ENCODE measurements at places on chromosomes 12 and 14.

GRCh38 chr12:20547816-20548575, 147.1 kb upstream of the SLCO1C1 start:
- DNase-seq: peak; percentile 28

DNA sequence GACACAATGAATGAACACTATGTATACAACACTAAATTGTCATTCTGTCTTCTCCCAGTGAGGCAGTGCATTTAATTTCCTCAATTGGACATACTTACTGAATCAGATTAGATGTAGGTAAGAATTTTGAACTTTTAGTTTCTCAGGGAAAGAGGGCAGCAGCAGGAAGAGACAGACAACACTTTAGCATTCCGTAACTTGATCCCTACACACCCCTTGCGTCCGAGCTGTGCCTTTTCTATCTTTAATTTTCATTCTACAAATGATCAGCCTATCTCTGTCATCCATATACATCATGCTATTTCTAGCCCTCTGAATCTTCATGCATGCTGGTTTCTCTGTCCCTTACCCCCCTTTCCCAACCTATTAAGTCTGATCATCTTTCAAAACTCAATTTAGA, 358.0 kb upstream of the RPL10L start:
- no peak for DNase-seq

DNA sequence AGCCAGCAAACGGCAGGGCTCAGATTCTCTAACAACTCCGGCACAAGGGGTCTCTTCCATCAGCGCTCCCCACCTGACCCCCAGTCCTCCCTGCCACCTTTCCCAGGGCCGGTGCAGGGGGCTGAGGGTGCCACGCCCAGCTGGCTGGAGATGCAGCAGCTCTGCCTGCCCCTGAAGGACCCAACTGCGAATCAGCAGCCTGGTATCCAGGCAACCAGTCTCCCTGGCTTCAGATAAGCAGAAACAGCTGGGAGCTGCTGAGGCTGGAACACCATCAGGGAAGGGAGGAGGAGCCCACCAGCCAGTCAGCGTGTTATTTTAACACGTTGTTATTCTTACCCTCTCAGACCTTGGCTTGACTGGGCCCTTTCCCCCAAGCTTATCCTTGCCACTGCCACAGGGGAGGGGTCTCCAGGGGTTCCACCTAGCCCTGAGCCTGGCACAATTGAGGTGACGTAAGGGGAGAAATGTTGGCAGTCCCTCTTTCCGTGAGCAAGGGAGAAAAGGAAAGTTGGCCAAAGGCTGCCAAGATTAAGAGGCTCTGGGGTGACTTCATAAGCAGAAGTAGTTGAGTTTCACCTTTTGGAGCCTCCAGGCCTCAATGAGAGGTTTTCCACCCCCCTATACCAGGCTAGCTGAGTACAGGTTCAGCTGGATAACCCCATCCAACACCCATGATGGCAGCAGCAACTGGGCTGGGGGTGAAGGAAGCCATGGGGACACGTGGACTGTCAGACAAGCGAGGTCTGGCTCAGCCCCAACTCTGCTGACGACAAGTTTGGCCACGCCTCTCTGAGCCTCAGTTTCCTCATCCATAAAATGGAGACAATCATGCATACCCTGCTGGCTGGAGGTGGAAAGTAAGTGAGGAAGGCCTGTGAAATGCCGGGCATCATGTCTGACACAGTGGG, 91.1 kb downstream of the IRF2BPL start:
- DNase-seq: no peak

DNA sequence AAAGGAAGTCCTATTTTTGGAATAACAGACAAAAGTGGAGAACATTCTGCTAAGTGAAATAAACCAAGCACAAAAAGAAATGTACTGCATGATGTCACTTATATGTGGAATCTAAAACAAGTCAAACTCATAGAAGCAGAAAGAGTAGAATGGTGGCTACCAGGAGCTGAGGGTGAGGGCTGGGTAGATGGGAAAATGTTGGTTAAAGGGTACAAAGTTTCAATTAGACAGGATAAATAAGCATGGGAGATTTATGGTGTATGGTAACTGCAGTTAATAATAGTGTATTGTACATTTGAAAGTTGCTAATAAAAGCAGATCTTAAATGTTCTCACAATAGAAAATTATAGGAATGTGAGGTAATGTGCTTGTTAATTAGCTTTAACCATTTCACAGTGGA, 12.8 kb downstream of the LUM start:
- DNase-seq: no peak

DNA sequence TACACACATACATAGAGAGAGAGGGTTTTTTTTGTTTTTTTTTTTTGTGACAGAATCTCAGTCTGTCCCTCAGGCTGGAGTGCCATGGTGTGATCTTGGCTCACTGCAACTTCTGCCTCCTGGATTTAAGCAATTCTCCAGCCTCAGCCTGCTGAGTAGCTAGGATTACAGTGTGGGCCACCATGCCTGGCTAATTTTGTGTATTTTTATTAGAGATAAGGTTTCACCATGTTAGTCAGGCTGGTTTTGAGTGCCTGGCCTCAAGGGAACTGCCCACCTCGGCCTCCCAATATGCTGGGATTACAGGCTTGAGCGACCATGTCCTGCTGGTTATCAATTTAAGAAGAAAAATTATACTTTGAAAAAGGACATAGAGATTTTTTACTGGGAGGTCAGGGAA, 710.6 kb downstream of the SLC6A15 start:
- DNase-seq: no peak

DNA sequence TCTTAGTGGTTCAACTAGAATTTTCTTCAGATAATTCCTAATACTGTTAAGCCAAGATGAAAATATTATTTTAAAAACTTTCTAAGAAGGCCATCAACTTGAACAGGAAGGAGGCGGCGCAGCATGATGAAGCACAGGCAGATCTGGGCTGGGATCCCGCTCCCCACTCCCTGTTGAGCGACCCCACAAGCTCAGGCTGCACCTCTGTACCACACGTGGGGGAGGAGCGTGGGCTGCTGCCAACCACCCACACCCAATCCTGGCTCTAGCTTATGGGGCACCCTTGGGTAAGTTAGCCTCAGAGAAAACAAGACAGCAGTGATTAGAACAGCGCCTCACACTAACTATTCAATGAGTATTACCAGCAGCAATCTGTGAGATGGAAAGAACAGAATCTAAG, 6.0 kb downstream of the MTERF2 start:
- no peak for DNase-seq

GRCh38 chr12:123457980-123458779, at the start of gene SNRNP35:
TSS of gene SNRNP35 (plus strand) at chr12:123458139. CDS start at chr12:123465541, 7,402 bp downstream.
- peak; percentile 87 for DNase-seq

- DNase-seq: no peak
Observed at GRCh38 chr12:130768120-130768519, 52.0 kb upstream of the RIMBP2 start.

- no peak for DNase-seq
Observed at GRCh38 chr14:35333797-35334743, 41.9 kb downstream of the PSMA6 start.

GRCh38 chr12:95440401-95440800, 33.6 kb upstream of the METAP2 start:
- no peak for DNase-seq

DNA sequence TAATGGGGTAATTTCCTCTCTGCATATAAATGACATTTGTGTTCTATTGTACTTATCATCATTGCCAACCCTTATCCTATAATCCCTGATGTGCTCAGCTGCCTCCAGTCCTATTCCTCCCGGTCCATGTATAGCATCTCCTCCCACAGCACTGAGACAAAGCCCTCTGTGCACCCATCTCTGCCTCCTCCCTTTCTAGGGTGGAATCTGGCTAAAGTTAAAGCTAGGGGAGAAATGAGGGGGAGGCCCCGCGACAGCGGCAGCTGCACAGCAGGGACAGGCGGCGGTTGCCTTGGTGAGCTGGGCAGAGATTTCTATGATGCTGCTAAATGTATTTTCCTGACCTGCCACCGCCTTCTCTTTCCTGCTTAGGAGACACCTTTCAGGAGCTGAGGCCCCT, 12.8 kb upstream of the ZDHHC22 start:
- no peak for DNase-seq

GRCh38 chr12:52318241-52318990, 2.8 kb downstream of the KRT83 start:
- DNase-seq: no peak

DNA sequence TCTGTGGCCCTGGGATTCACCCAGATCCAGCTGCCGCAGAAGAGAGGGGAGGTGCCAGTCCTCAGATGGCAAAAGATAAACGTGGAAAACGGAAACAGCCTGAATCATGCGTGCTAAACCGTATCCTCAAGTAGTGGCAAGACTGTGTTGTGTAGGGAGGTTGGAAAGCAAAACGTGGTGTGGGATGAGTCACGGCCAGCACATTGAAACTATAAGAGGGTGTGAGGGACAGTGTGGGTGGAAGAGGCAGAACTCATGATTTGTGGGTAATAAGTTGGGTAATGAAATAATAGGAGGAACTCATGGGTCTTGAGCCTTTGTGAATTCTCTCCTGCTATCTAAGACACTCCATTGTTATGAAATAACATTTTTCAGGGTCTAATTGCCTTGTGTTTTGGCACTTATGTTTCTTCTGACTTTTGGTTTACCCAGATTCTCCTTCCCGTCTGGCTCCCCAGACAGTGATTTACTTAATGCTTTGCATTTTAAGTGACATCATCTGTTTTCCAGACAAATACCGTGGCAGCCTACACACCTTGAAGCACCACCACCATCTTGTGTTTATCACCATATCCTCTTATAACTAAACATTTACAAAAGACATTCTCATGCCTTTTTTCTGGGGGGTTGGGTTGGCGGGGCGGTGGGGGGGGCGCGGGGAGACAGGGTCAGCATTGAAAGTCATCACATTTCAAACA, 62.3 kb upstream of the PTCSC3 start:
- no peak for DNase-seq

- peak; percentile 88 for DNase-seq
Observed at GRCh38 chr12:83042441-83043200, 355.9 kb downstream of the TMTC2 start.

GRCh38 chr12:14156606-14157005, 175.2 kb upstream of the GRIN2B start:
- DNase-seq: no peak

DNA sequence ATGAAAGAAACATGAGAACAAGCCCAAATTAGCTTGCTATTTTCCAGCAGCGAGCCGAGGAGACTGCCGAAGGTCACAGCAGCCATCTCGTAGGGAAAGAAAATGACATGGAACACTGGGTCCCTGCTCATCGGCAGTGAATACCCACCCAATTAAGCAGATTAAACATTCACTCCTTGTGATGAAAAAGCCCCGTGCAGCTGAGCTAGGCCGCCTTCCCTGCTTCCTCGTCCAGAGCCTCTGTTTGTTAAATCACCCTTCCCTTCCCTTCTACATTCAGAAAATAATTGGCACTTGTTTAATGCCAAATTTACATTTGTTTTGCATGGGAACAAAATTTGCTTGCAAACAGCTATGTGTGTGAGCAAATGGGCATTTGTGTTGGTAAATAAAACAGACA, 342.5 kb downstream of the RMST start:
- DNase-seq: no peak

GRCh38 chr12:70571029-70571428, 66.2 kb downstream of the PTPRB start:
- DNase-seq: no peak

GRCh38 chr14:51783765-51784164, 76.6 kb upstream of the GNG2 start:
- no peak for DNase-seq

DNA sequence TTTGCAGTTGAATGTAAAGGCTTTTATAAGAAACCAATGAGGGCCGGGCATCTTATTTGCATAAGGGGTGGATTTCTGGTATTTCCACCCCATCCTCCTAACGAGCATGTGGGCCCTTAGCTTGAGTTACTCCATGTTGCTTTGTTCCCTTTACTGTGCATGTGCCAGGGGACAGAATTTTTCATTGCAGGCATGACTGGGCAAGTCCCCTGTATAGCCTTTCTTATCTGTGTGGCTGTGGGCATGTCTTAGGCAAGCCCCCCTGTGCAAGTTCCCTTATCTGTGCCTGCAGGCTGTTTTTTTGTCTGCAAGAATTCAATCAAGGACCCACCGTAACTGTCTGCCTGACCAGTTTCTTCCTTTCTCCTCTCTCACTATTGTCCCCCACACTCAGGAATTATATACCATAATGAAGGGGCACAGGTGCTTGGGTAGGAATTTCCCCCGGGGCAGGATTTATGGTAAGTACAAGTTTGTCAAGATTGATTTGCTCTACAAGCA, 152.2 kb upstream of the CNOT2 start:
- DNase-seq: no peak

- no peak for DNase-seq
Observed at GRCh38 chr14:72594099-72594901, 299.6 kb downstream of the DPF3 start.

GRCh38 chr14:42224053-42224888, 617.6 kb downstream of the LRFN5 start:
- peak; percentile 35 for DNase-seq

GRCh38 chr12:26124446-26125399, at the start of gene BHLHE41:
TSS of gene BHLHE41 (minus strand) at chr12:26125037. CDS start at chr12:26124779, 258 bp downstream.
- DNase-seq: peak; percentile 84

GRCh38 chr12:27542628-27543027, 18.6 kb downstream of the PPFIBP1 start:
- DNase-seq: no peak

- no peak for DNase-seq
Observed at GRCh38 chr14:22524784-22525161, 64.3 kb downstream of the DAD1 start.

- no peak for DNase-seq
Observed at GRCh38 chr14:83860631-83861155, 1669.3 kb upstream of the FLRT2 start.

DNA sequence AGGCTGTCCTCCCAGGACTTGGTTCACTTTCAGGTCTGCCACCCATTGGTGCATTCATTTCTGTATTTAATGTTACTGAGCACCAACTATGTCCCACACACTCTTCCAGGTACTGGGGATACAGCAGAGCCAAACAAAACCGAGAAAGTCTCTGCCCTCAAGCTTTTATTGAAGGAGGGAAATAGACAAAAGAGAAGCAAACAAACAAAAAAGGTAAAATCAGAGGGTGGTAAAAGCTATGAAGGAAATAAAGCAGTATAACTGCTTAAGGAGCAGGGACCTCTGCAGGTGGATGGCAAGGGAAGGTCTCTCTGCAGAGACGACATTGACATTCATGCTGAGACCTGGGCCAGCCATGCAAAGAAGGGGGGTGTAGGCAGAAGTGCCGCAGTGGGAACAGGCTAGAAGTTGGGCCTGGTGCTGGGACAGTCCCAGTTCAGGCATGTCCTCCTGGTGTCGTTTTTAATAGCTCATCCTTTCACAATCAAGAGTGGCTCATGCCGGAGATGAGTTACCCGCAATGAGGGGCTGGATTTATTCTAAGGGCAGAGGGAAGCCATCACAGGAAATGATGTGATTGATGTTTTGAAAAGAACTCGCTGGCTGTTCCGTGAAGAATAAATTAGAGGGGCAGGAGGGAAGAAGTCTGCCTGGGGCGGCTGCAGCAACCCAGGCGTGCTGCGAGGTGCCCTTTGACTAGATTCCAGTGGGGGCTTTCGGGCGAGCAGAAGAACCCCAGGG, 72.8 kb downstream of the IRF2BPL start:
- no peak for DNase-seq

- DNase-seq: no peak
Observed at GRCh38 chr14:96108911-96109310, 69.7 kb downstream of the C14orf132 start.
